ENCODE measurements at places on chromosomes 3 and 15.

- DNase-seq = no peak
Observed at GRCh38 chr3:123762805-123763204, 121.3 kb downstream of the MYLK start.

- DNase-seq = no peak
Observed at GRCh38 chr15:40332113-40332781, 8.5 kb downstream of the CCDC9B start.

- DNase-seq = no peak
Observed at GRCh38 chr15:50315814-50316630, 39.0 kb downstream of the GABPB1 start.

- peak; percentile 33 for DNase-seq
Observed at GRCh38 chr3:115512565-115513415, 110.5 kb upstream of the GAP43 start.

DNA sequence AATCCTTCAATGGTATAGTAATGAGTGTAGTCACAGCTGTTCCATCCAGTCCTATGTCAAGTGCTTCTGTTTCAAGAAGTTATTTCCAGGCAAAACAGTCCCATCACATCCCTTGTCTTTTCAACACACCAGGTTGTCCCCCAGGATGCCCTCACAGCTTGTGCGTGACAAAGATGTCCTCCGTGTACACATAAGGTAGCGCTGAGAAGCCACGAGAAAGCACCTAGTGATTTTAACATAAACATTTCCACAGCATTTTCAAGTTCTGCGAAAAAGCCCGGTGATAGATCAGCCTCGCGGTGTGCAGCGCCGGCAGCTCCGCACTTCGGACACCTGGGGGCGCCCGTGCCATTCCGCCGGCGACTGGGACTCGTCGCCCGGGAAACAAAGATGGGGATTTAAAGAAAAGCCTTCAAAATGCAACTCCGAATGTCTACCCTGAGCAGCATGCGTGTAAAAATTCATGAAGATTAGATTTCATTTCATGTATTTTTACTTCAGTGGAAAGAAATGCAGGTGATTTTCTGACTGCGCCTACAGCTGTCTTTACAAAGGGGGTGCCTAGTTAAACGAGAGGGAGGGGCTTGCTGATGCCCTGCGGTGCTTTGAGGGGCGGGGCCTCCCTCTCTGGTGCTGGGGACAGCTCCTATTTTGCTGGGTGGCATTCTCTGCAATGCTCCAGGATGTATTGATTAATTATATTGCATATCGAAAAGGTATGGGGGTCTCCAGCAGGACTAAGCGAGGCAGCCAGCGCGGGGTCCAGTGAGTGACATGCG lies 49.9 kb downstream of the KY start:
- DNase-seq = peak; percentile 27

DNA sequence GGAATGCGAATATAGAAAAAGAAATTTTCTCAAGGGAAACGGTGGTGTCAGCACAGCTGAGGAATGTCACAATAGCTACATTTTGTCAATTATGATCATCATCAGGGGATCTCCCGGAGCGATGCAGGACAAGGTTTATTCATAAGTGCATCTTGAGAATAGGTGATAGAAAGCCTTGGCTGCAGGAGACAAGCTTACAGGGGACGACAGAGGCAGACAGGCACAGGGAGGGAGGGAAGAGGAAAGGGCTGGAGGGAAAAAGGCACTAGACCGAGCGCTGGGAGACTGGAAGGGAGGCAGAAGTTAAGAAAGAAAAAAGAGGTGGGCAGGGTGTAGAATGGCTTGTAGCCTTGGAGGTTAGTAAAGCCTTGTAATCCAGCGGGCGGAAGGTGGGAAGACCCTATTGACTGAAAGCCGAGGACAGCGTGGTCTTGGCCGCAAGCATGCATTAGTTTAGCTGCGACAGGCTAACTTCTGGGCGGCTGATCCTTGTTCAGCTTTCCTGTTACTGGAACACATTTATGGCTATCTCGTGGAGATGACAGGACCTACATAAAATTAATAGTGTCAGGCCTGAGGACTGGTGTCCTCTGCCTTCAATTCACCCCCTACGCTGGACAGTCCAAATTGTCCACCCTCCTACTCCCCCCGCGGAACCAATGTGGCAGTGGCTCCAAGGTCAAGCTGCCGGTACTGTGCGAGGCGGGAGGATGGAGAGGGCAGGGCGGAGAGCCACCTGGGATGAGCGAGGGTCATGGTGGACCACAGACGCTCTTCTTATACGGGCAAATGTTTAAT lies 1.4 kb upstream of the NECTIN3 start:
- DNase-seq = no peak

DNA sequence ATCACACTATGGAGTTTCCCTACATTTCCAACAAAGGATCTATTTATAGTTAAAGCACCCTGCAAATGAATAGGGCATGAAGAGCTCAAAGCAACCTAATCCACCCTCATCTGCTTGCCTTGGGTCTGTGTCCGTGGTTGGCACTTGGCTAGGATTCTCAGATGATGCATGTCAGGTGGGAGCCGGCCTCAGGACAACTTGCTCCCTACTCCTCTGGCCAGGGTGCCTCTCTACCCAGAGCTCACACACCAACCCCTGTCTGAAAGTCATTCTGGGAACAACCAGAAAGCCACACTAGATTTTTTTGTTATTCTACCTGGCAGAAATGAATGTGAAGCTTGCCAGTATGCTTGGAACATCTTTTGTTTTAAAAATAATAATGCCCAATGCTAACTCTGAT lies 13.2 kb downstream of the ARHGEF3 start:
- DNase-seq = no peak

- DNase-seq = no peak
Observed at GRCh38 chr3:57057351-57057750, 3.1 kb upstream of the SPATA12 start.

DNA sequence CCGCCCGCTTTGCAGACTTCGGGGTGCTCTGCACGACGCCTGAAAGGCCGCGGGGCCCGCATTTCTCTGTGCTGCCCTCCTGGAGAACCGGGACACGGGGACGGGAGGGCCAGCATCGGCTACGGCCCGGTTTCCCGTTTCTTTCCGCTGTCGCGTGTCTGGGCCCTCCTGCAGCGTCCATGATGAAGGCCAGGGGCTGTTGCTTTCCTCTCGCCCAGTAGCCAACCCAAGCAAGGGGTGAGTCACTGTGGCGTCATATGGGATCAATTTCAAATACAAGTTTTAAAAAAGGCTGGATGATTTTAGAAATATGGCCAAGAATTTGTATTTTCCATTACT lies 435 bp downstream of the SLC35G2 start:
- no peak for DNase-seq

- DNase-seq = no peak
Observed at GRCh38 chr3:171792531-171792930, 17.8 kb downstream of the PLD1 start.

- DNase-seq = no peak
Observed at GRCh38 chr15:69578787-69579583, 126.4 kb downstream of the RPLP1 start.

DNA sequence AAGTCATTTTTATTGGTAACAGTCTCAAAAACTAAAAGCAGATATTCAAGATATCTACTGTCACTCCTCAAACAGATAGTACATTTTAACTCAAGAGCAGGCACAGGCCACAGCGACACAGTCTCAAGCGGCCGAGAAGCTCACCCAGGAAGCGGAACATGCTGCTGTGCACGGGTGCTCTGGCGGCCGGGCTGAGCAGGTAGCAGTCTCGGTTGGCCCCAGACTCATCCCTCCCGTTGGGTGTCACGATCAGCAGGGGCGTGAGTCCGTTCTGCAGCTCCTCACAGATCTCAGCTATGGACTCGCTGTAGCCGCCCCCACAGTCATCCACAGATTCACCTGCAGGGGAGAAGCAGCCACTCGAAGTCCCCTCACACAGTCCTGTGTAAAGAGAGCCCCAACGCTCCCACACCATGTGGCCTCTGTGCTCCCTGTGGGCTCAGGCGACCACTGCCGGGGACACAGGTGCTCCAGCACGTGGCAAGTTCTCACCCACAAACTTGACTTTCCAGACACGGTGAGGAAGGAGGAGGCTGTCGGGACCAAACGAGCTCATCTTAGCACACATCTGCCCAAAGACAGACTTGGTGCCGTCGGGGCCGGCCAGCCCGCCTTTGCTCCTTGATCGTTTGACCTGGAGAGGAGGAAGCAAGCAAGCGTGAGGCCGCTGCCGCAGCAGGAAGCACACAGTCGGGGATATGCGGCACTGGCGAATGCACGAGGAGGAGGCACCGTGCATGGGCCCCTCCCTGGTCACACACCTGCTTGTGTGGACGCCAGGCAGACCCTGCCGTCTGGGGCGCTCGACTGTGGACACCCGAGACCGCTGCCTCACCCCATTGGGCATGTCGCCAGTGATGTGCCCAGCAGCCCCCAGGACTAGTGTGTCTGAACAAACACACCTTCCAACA lies 17.7 kb upstream of the OCA2 start:
- DNase-seq = no peak

- DNase-seq = no peak
Observed at GRCh38 chr3:32819551-32820348, 2.0 kb downstream of the TRIM71 start.

DNA sequence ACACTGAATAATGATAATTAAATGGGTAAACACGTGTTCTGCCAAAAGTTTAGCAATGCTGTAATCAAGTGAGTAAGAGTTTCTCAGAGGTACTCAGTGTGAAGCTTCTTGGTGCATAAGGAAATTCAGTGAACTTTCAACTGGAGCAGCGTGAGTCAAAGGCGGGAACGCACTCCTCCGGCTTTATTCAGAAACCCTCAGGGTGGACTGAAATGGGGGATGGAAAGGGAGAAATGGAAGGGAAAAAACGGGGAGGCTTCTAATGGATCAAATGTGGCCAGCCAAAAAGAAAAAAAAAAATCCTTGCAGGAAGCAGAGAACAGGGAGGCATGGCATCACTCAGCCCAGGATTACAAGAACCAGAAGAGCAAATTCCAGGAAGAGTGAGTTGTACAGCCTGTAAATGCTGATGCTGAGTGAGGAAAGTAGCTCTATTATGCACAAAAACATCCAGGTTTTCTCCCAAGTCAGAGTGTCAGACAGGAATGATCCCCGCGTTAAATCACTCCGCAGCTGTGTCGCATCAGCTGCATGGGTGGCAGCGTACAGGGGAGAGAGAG lies 85.3 kb downstream of the ASB7 start:
- DNase-seq = no peak

GRCh38 chr3:77539677-77540076 lies 499.8 kb downstream of the ROBO2 start:
- DNase-seq = no peak

DNA sequence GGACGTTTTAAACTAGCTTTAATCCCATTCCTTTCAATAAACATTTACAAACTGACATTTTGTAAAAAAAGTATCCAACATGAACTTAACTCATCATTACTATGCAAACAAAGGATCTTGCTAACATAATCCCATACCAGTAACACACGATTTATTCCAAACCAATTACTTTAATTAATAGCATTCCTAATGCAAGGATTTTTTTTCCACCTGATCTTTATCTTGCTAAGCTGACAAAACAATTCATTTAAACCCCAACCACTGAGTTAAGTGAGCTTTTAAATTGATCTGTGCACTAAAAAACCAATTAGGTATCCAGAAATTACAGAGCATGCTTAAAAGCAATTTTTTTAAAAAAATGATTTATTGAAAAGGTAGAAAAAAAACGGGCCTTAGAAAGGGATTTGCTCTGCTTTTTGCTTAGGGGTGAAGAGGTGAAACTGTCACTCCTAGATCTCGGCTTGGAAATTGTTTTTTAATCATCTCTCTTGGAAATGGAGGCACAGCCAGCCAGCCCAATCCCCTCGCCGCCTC lies 1.2 kb downstream of the SH3BP5 start:
- no peak for DNase-seq

DNA sequence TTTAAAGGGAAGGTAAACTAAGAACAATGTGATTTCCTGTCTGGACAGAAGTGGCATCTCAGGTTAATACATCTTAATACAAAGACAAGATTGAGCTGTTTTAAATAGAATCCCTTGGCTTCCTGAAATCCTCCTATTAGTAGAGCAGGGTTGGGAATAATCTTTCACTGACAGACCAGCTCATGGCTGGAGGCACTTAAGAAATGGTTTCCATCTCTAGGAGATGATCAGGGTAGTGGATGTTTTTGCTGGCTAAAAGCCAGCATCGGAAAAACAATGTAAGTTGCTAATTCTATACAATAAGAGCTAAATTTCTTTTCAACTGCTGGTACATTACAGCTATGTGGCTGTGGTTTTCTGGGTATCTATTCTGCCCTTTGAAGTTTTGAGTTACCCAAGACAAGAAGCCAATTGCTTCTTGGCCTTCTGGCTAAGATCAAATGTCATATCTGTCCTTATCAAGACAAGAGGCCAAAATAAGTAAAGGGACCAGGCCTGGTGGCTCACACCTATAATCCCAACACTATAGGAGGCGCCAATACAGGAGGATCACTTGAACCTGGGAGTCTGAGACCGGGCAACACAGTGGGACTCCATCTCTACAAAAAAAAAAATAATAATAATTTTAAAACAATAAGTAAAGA lies 49.6 kb downstream of the SHQ1 start:
- DNase-seq = no peak

- no peak for DNase-seq
Observed at GRCh38 chr3:124964387-124964786, 29.8 kb upstream of the MUC13 start.

DNA sequence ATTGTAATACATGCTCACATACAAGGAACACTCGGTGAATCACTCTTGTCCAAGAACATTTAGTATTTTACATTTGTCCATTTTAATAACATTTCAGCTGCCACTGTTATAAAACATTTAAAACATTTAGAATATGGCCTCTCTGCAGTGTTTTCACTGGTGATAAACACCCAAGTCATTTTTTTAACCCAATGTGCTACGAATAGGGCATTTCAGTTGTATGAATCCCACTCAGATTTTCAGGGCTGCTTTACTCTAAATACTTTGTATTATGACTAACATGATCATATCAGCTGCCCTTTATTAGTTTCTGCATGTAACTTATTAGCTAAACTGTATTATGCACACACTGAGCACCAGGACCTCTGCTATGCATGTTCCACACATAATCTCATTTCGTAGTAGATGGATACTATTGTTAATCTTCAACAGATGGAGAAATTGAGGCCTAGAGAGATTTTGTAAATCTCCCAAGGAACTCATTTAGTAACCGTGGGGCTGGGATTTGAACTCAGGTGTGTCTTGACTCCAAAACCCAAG lies 148.6 kb upstream of the CDIN1 start:
- DNase-seq = no peak

- no peak for DNase-seq
Observed at GRCh38 chr3:120090422-120090821, 3.8 kb downstream of the GSK3B start.

- no peak for DNase-seq
Observed at GRCh38 chr15:39434751-39435238, 146.1 kb upstream of the THBS1 start.

Data from DMS 273 treated with DMSO at 0.1 percent for 48 hours (cell line).